CD14-positive monocyte (primary cell): ENCODE measurements at places on chromosomes 4 and X.

DNA sequence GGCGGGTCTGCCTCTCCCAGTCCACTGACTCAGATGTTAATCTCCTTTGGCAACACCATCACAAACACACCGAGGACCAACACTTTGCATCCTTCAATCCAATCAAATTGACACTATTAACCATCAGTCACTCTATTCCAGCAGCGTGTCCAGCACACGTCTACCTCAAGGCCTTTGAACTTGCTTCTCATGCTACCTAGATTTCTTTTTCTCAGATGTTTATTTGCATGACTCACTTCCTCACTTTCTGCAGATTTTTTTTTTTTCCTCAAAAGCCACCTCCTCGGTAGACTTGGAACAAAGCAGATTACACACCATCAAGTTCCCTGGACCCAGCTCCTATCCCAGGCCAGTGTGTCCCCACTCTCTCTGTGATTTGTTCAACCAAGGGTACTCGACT lies 49.5 kb downstream of the SUPT20HL2 start:
- no peak for DNase-seq

DNA sequence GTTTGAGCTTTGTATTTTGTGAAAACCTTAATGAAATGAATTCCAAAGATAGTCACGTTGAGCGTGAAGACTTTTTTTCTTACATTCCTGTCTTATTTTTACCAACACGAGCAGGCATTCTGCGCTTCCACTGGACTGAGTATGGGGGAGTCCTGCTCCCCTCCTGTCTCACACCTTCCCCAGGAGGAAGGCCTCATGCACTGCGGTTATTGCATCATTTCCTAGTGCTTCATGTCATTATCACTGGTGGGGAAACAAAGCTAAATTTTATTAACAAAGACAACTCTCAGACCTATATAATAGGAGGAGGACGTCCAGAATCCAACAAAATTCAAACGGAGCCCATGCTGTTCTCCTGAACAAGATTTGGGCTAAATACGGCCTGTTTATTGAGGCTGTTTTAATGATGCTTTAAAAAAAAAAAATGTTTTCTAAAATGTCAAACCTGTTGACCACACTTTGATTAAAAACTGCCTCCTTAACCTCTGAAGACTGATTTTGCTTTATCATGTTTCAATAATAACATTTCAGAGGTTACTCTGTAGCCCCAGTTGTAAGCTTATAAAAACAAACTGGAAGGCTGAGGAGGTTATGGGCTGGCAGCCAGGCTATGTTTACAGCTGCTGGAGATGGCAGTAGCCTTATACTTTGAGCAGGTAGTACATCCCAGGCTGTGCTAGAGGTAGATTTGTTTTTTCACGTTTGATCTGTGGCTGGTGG lies 118.0 kb downstream of the SOWAHB start:
- no peak for DNase-seq

DNA sequence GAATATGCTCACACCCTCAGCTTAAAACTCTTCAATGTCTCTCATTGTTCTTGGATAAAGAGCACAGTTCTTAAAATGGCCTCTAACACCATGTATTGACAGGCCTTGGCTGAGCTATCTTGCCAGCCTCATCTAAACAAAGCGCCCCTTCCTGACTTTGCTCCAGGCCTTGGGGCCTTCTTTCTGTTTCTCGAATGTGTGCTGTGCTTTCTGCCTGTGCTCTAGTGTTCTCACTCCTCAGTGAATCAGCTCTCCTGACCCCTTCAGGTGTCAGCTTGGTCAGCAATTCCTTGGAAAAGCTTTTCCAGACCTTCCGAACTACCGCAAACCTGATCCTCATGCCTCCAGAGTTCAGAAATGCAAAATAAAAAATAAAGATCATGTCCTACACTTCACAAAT lies 346.3 kb upstream of the FSTL5 start:
- DNase-seq: no peak

DNA sequence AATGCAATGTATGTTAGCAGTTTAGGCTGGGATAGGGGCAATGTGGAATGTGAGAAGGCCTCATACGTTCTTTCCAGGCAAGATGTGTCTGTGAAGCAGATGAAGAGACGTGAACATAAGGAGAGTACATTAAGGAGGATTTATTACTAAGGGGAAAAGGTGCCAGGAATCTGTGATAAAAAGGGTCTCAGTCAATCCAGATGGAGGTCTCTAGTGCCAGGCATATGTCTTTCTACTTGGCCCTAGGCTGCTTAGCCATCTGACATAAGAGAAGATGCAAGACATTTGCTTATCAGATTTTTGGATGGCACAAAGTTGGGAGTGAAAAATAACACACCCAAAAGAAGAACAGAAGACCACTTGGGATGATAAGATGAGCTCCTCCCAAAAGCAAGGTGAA lies 93.0 kb upstream of the PRKG2 start:
- no peak for DNase-seq

- DNase-seq: no peak
Observed at GRCh38 chr4:167177925-167178324, 56.4 kb downstream of the SPOCK3 start.

GRCh38 chr4:28226962-28227361 lies 1366.3 kb downstream of the STIM2 start:
- DNase-seq: no peak

DNA sequence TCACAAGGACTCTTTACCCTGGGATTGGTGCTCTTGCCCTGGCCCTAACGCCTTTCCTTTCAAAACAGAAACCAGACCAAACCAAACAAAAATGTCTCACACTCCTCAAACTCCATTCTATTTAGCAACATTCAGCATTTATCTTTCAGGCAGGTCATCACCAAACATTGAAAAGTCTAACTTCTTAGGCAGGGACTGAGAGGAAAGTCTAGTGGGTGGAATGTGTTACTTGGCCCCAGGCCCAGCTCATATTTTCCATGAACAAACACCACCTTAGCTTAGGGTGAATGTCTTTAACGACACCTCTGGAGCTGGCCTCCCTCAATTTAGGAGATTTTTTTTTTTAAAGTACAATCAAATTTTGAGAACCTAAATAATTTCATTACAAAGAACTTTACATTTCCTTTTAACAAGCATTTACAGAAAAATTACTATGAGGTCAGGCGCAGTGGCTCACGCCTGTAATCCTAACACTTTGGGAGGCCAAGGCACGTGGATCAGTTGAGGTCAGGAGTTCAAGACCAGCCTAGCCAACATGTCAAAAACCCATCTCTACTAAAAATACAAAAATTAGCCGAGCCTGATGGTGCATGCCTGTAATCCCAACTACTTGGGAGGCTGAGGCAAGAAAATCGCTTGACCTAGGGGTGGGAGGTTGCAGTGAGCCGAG lies 10.2 kb upstream of the N4BP2 start:
- DNase-seq: no peak

GRCh38 chr4:5052204-5052702 lies 973 bp downstream of the STK32B start:
- DNase-seq: no peak

- no peak for DNase-seq
Observed at GRCh38 chr4:39616651-39617050, 22.0 kb downstream of the SMIM14 start.
